ENCODE measurements at places on chromosomes 3 and 15.

DNA sequence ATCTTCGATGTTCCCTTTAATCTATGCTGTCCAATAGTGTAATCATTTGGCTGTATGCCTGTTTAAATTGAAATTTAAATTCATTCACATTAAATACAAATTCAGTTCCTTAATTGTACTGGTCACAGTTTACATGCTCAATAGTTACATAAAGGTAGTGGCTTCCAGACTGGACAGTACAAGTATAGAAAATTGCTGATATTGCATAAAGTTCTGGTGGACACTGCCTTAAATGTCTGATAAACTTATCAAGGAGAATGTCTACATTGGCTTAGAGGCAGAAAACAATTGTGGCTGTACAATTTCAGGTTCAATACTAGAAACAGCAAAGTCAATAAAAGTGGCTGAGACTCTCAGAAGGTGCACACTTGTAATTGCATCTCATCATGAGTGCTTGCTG is 365.2 kb downstream of the RBMS3 start:
- no peak for DNase-seq

DNA sequence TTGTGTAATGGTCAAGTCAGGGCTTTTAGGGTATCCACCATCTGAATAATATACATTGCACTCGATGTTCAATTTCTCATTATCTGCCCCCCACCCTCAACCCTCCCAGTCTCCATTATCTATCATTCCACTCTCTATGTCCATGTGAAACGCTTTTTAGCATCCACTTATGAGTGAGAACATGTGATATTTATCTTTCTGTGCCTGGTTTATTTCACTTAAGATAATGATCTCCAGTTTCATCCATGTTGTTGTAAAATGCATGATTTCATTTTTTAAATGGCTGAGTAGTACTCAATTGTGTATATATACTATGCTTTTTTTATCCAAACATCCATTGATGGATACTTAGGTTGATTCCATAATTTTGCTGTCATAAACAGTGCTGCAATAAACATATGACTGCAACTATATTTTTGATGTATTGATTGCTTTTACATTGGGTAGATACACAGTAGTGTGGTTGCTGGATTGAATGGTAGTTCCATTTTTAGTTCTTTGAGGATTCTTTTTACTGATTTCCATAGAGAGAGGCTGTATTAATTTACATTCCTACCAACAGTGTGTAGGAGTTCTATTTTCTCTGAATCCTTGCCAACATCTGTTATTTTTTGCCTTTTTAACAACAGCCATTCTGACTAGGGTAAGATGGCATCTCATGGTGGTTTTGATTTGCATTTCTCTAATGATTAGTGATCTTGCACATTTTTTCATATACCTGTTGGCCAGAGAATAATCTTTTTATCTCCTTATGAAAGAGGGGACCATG is 332.9 kb upstream of the TGFBR2 start:
- DNase-seq: no peak

GRCh38 chr3:34248352-34248751 is 449.9 kb downstream of the PDCD6IP start:
- no peak for DNase-seq

DNA sequence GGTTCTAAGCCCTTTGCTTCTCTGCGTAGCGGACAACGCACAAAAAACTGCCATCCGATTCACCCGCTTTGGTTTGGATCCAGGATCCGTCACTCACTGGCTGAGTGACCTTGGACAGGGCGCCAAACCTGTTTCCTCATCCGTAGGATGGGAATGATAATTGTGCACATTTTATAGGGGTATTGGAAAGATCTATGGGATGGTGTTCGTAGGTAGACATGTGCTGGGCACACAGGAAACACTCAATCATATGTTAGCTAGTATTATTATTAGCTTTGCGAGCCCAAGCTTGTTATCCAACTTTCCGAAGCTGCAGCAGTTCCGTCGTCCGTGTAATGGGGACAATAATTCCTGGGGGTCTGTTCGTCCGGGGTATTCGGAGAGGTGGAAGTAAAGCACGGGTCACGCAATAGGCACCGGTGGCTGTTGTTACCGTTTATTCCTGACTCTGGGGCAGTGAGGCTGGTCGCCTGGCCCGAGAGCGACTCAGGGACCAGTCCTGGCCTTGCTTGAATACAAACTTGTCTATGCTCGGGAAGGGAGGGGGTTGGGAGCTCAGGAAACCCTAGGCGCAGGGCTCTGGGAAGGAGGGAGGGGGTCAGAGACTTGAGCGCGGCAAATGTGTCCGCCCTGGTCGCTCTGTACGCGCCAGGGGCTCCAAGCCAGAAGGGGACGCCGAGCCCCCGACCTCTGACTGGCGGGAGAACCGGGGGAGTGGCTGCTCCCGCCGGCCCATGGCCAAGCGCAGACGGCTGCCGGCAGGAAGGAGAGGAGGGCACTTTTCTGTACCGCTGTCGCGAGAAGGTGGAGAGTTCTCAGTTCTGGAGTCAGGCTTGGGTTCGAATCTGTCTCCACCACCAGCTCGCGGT is 1.3 kb downstream of the SPSB4 start:
- DNase-seq: no peak

GRCh38 chr15:68431792-68432401 is at the start of gene ITGA11:
ITGA11 (minus strand) TSS chr15:68432163; CDS start chr15:68432066, 97 bp downstream.
- DNase-seq: no peak

All from T follicular helper cell (primary cell).